ENCODE measurements at places on chromosomes 12 and 14.

DNA sequence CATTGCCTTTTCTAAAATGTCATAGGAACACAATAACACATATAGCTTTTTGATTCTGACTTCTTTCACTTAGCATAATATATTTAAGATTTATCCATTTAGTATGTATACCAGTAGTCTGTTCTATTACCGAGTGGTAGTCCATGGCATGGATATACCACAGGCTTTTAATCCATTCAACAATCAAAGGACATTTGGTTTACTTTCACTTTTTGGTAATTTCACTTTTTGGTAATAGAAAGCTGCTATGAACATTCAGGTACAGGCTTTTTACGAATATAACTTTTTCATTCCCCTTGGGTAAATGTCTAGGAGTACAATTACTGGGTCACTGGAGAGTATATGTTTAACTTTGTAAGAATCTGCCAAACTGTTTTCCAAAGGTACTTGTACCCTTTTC lies 100.7 kb upstream of the PRICKLE1 start:
- DNase-seq = no peak

GRCh38 chr12:48361664-48362339 lies 11.1 kb upstream of the ZNF641 start:
- no peak for DNase-seq

GRCh38 chr14:85087201-85087600 lies 442.7 kb upstream of the FLRT2 start:
- DNase-seq = no peak

GRCh38 chr12:26878661-26879119 lies 45.7 kb upstream of the ITPR2 start:
- DNase-seq = no peak
